ENCODE measurements at places on chromosomes 1 and 21.

DNA sequence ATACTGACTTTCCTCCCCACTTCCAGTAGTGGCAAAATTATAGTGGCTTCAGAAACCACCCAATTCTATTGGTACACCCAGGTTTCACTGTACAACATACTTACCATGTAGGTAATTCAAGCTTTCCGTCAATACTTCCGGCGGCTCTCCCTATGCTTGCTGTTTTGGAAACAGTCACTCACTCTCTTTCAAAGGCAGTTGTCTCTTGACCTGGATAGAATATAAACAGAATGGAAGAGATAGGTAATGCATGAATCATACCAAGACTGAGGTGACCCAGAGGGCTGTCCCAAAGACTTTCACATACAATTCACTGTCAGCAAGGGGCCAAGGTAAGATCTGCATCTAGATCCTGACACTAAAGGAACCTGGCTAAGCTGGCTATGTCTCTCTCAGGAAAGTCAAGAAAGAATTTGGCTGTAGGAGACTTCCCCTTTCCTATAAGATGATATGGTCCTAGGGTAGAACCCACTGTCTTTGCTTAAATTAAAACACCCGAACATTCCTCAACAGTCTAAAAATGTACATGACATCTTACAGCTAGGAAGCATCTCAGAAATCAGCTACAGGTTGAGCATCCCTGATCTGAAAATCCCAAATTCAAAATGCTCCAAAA, 59.6 kb downstream of the LUZP1 start:
- DNase-seq = no peak

DNA sequence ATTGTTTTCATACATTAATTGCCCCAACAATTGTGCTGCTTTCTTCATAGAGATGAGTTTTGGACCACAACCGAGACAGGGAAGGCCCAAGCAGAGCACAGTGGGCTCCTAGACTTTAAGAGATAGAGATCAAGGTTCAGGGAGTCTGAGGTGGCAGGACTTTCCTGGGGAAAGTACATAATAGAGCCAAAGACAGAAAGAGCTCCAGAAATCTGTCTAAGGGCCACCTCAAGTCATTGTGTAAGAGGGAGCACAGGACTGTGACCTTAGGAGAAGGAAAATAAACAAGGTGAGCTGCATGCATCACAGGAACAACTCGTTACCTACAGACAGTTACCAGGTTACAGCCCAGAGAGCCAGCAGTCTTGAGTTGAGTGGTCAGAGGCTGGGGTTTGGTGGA, 41.3 kb upstream of the CR2 start:
- no peak for DNase-seq

- no peak for DNase-seq
Measured at GRCh38 chr1:178648151-178648550, 76.9 kb upstream of the RALGPS2 start.

DNA sequence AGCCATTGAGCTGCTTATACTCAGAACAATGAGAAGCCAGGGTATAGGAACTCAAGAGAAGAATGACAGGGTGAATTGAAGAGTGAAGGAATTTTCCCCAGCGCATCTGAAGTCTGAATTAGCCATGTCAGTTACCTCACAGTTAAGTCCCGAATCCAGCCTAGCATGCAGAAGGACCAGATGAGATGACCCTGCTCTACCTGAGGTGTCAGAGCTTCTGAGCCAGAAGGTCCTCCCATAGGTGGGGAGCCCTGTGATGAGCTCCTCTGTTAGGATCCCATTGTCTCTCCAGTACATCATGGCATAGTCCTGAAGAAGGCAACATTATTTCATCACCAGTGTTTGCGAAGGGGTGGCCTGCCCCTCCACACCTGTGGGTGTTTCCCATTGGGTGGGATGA, 68.2 kb downstream of the OVGP1 start:
- DNase-seq = no peak

- DNase-seq = no peak
Measured at GRCh38 chr21:28781602-28782276, 210.9 kb downstream of the LTN1 start.

- peak; percentile 36 for DNase-seq
Measured at GRCh38 chr1:79373481-79374125, 367.1 kb upstream of the ADGRL4 start.

All from fibroblast of skin of back (primary cell).